ENCODE measurements at places on chromosomes 12 and 14. TPM values are rescaled to one million over a fixed set of nuclear protein-coding genes. Genes with fewer than 3 reads are reported as not detected.

Gene PRB2
- not detected for total RNA-seq

Gene TMCC3
- 1.6 TPM for total RNA-seq

Gene C3AR1
- total RNA-seq = under 0.01 TPM

Gene RD3L
- total RNA-seq = not detected

Gene HCAR2
- not detected for total RNA-seq

Gene FITM1
- not detected for total RNA-seq

Gene DPY19L2
- 11.2 TPM for total RNA-seq

Measured in fibroblast of villous mesenchyme (primary cell).